CD8-positive, alpha-beta memory T cell (primary cell): ENCODE measurements at places on chromosomes 1 and 21. TPM values are rescaled to one million over a fixed set of nuclear protein-coding genes. Genes with fewer than 3 reads are reported as not detected.

Gene TNFRSF4
- 180 TPM for total RNA-seq

Gene SH2D1B
- total RNA-seq = not detected

DNA sequence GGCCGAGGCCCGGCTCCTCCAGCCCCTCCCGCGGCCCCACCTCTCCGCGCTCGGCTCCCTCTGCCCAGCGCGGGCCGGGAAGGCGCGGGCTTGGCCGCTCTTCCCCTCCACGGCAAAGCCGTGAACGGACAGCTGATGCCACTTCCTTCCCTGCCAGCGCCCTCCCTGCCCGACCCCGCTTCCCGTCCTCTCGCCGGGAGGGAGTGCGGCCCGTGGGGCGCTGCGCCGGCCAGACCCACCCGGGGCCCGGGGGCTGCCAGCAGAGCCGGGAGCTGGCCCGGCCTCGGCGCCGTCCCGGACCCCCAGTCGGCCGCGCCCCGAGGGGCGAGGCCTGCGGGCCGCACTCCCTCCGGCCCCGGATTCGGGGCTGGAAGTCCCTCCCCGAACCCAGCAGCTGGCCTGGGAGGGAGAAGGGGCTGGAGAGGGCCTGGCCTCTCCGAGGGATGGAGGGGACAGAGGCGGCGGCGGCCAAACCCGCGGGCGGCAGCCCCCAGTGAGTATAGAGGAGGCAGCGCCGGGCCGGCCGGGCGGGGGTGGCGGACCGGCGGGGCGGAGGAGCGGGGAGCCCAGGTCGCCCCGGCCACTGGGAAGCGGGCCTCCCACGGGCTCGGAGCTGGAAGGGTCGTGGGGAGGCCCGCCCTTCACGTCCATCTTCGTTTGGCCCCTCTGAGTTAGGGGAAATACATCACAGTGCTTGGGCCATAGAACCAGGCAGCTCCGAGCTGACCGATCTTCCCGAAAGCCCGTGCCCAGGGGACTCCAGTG, at the start of gene KIAA1614:
Gene KIAA1614, plus strand, starts transcription at position 97 of the 765 bp plus-strand sequence. Its CDS starts 347 bp downstream, at position 444.
- DNase-seq = no peak
- H3K36me3 ChIP-seq = no peaks in the 10 kb centered on the region
- H3K4me3 ChIP-seq = no peak within 1 kb of the TSS
- H3K27ac ChIP-seq = no peak within 1 kb of the TSS

Gene ANKRD65
- not detected for total RNA-seq

DNA sequence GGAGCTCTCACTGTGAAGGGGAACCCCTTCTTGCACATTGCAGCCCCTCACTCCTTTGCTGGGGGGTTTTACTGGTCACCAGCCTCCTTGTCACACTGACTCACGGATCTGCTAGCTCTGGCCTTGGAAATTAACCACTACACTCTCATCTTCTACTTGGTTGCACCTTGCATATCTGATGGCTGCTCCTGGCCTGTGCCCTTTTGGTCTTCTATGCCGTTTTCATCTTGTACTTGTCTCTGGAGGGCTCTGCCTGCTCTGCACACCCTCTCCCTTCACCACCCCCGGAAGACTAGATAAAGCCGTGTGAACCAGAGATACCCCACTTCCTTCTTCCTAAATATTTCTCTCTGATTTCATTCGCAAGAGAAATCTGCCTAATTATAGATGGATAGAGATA, 44.6 kb downstream of the CD247 start:
- H3K27me3 ChIP-seq = no peaks in the 10 kb centered on the region
- peak; percentile 29 for DNase-seq
- peaks cover 95% of the 10 kb centered on the region for H3K4me1 ChIP-seq

Gene PRR9
- not detected for total RNA-seq

DNA sequence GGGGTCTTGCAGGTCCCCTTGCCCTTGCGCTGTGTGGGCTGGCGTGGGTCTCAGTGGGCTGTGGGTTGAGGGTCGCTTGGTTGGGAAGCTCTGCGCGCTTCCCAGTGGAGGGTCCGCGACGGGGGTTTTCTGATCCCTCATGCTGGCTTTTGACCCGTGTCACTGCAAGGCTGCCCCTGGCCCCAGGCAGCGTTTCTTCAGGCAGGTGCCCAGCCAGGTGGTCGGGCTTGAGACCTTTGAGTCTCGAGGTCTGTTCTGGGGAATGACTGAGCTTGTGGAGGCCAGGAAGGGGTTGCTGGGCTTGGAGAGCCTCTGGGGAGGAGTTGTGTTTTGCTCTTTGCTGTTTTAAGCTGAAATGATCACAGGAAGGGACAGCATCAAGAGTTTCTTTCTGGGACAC, 5.3 kb downstream of the SKI start:
- H3K27me3 ChIP-seq = no peaks in the 10 kb centered on the region
- no peak for DNase-seq
- H3K4me1 ChIP-seq = peaks cover 85% of the 10 kb centered on the region
- H3K4me3 ChIP-seq = peak overlapping the region; percentile 91
- no peaks in the 10 kb centered on the region for H3K36me3 ChIP-seq
- peak overlapping the region; percentile 64 for H3K27ac ChIP-seq

DNA sequence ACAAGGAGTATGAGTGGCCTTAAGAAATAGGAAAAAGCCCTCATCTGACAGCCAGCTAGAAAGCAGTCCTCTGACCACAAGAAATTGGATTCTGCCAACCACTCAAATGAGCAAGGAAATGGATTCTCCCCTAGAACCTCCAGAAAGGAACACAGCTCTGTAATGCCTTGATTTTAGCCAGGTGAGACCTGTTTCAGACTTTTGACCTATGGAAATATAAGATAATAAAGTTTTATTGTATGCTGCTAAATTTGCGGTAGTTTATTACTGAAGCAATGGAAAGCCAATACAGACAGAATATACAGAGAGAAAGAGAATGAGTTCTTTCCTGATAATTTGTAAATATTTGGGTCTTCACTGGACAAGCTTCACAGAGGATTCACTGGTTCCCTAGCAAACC, 28.8 kb upstream of the SELE start:
- no peak for DNase-seq
- H3K36me3 ChIP-seq = no peaks in the 10 kb centered on the region
- H3K4me1 ChIP-seq = no peaks in the 10 kb centered on the region
- no peak overlapping the region for H3K4me3 ChIP-seq

DNA sequence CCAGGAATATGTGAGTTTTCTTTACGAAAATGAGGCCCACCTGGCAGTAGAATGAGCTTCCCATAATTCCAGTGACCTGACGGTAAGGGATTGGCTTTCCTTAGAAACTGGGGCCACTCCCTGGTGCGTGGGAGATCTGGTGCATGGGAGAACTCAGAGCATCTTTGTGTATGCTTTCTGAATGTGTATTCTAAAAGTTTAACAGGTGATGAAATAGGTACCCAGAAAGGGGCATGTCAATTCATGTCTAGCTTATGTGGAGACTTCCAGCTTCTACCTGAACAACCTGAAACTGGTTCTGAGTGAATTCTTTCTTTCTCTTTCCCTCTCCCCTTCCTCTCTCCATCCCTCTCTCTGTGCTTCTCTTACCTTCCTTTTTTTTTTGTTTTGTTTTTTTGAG, 15.2 kb upstream of the FCRLA start:
- no peak overlapping the region for H3K27ac ChIP-seq
- DNase-seq = no peak
- no peaks in the 10 kb centered on the region for H3K36me3 ChIP-seq
- H3K4me3 ChIP-seq = no peak overlapping the region
- no peaks in the 10 kb centered on the region for H3K27me3 ChIP-seq

Gene CELA3A
- not detected for total RNA-seq

Gene GBP4
- 24.2 TPM for total RNA-seq

Gene LIPI
- total RNA-seq = not detected

Gene FBXO2
- 1.8 TPM for total RNA-seq

Gene FCRL5
- total RNA-seq = not detected

DNA sequence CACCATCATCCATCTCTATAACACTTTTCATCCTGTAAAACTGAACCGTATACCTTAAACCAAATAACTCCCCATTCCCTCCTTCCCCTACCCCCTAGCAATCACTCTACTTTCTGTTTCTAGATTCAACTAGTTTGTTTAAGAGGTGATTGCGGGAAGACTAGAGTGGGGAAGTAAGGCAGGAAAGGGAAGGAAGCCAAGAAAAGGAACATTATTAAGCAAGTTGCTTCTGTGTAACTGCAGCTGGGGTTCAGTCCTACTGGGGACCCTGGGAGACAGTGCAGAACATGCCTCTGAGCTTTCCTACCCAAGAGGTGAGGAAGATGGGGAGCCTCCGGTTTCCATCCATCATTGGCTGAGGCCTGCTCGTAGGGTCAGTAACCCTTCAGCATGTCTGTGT, 28.9 kb upstream of the H3-3A start:
- H3K27me3 ChIP-seq = no peaks in the 10 kb centered on the region
- H3K27ac ChIP-seq = no peak overlapping the region
- no peak overlapping the region for H3K4me3 ChIP-seq
- DNase-seq = no peak
- no peaks in the 10 kb centered on the region for H3K36me3 ChIP-seq
- no peaks in the 10 kb centered on the region for H3K4me1 ChIP-seq

DNA sequence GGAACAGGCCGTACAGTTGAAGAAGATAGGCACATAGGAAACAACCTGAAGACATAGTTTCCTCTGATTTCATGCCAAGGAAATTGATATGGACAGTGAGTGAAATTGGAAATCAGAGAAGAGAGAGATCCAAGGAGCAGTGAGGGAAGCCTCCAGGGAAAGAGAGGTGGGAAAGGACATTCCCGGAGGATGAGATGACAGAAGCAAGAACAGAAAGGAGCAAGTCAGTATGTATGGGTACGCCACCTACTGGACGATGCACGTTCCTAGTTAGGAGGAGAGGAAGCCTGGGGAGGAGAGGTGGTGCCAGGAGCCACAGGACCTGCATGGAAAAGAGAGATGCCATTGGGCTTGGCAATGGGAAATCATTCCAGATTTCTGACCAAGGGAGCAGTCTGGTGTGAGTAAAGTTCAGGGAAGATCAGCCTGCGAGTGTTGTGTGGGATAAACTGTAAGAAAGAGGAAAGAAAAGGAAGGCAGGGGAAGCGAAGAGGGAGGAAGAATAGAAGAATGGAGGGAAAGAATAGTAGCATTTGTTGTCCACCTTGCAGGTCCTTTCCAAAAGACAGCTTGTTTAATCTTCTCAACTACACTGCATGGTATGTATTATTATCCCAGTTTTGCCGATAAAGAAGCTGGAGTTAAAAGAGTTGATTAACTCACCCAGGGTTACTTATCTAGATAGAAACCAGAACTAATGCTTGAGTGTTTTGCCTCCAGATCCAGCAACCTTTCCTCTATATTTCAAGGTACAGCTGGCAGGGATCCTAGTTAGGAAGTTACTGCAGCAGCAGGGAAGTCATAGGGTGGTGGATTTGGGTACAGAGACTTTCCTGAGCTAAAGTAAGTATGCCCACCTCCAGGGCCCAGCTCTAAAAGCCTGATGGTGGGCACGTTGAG, 27.4 kb downstream of the C1orf116 start:
- no peak overlapping the region for H3K4me3 ChIP-seq
- DNase-seq = peak; percentile 8
- no peak overlapping the region for H3K27ac ChIP-seq
- no peaks in the 10 kb centered on the region for H3K4me1 ChIP-seq
- H3K27me3 ChIP-seq = no peaks in the 10 kb centered on the region

DNA sequence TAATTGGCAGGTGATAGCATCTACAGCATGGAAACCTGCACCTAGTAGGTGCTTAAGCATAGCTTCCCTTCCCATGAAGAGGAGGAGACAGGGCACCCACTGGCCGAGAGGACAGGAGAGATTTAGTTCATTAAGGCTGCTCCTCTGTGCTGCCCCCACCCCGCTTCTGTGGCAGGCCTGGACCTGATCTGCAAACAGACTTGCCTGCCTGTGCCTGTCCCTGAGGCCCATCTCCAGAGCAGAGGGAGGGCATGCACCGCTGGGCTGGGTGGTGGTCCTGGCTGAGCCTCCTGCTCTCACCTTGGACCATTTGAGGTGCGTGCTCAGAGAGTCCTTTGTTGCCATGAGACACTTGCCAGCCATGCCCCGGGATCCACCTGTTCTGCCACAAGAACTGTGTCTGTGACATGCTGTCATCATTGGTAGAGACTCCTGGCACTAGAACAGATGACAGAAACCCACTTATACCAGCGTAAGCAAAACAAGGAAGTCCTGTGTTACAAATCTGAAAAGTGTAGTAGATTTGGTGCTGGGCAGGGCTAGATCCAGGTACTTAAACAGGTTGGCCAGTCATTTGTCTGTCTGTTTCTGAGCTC, 55.6 kb downstream of the PTPRF start:
- no peak overlapping the region for H3K27ac ChIP-seq
- DNase-seq = no peak
- no peaks in the 10 kb centered on the region for H3K27me3 ChIP-seq
- no peak overlapping the region for H3K4me3 ChIP-seq

DNA sequence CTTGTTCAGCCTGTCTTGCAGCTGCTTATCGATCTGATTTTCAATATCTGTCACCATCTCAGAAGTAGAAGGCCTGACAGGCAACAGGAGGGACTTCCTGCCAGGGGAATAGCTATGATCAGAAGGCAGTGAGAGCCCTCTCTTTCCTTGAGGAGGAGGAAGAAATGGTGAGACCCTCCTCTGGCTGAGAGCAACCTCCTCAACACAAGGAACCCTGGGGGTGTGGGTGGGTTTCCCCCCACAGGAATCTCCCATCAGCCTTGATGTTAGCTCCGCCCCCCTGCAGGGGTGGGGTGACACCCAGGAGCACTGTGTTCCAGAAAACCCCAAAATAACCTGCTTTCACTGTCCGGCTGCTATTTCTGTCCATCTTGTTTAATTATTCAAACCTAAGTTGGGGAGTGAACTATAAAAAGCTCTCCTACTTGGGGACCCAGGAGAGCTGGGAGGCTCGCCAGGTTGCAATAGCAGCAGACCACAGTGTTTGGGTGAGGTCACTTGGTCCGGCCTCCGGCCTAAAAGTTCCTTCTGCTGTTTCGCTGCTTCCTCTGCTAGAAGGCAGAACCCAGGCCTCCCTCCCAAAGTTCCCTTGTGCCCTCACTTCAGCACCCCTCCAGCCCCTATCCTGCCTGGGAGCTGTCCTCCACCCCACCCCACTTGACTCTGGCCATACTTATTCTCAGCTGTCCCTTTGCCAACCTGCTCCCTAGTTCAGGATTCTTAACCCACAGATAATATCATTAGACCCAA, 7.8 kb upstream of the MEF2D start:
- no peak overlapping the region for H3K4me3 ChIP-seq
- H3K36me3 ChIP-seq = no peaks in the 10 kb centered on the region
- H3K4me1 ChIP-seq = peaks cover 44% of the 10 kb centered on the region
- DNase-seq = no peak
- no peaks in the 10 kb centered on the region for H3K27me3 ChIP-seq
